ENCODE measurements at places on chromosomes 5 and 9. TPM values are rescaled to one million over a fixed set of nuclear protein-coding genes. Genes with fewer than 3 reads are reported as not detected.
A peak's percentile ranks its signal among the peaks of the same experiment; 100 is the strongest.

ACSL6 gene
- total RNA-seq = 3.3 TPM

- DNase-seq = no peak
These were observed 26.7 kb downstream of the ALDH7A1 start for GRCh38 chr5:126568206-126568755.

DNA sequence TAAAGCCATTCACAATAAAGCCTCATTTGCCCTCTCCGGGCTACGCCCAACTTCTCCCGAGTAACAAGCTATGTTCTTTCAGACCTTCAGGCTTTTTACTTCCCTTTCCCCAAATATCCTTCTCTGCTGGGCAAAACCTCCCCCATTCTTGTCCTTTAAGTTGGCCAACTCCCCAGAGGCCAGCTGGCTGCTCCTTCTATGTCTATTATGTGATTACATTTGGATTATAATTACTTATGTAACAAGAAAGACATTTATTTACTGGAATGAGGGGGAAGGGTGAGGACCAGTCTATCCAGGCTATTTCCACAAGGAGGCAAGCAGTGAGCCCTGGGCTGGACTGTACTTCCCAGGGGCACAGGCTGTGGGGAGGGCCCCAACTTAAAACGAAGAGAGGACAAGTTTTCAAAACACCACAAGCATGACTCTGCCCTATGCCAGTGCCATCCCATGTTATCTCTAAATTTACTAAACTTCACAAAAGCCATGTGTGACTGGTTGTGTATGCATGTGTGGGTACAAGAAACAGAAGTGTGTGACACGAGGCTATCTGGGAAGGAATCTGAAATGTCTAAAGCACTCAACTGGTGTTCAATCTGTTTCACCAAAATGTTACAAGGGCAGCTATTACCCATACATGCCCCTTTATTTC lies 84.5 kb downstream of the GNAQ start:
- no peak for DNase-seq

GRCh38 chr9:127142291-127142690 lies 19.9 kb upstream of the ANGPTL2 start:
- no peak for DNase-seq

- no peak for DNase-seq
These were observed 57.5 kb downstream of the TEX10 start for GRCh38 chr9:100295240-100295639.

GRCh38 chr5:19837536-19838174 lies 150.3 kb downstream of the CDH18 start:
- DNase-seq = no peak

DNA sequence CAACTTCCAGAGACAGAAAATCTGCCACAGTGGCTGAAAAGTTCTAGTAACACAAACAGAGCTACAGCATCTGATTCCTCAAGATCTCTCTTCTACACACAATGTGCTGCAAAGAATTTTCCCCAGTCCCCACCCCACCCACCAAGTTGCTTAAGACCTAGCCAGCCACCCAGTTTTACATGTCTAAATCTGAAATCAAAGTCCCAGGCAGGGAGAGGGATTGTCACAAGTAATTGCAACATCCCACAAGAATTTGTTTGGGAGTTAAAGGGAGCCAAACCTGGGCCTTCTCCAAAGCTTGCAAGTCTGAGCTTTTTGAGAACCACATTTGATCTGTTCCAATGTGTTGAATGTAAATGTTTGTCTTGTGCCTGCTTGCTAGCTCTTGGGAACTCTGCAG lies 15.5 kb downstream of the IGIP start:
- no peak for DNase-seq

DELE1 gene
- total RNA-seq = 57.4 TPM

GRCh38 chr5:34011536-34011935 lies 3.7 kb upstream of the AMACR start:
- no peak for DNase-seq

- peak; percentile 40 for DNase-seq
These were observed 127.5 kb upstream of the PANK3 start for GRCh38 chr5:168706655-168707069.

- DNase-seq = no peak
These were observed 402.7 kb upstream of the TNC start for GRCh38 chr9:115520646-115521045.

- DNase-seq = no peak
These were observed 14.5 kb upstream of the LPCAT1 start for GRCh38 chr5:1538276-1538675.

DNA sequence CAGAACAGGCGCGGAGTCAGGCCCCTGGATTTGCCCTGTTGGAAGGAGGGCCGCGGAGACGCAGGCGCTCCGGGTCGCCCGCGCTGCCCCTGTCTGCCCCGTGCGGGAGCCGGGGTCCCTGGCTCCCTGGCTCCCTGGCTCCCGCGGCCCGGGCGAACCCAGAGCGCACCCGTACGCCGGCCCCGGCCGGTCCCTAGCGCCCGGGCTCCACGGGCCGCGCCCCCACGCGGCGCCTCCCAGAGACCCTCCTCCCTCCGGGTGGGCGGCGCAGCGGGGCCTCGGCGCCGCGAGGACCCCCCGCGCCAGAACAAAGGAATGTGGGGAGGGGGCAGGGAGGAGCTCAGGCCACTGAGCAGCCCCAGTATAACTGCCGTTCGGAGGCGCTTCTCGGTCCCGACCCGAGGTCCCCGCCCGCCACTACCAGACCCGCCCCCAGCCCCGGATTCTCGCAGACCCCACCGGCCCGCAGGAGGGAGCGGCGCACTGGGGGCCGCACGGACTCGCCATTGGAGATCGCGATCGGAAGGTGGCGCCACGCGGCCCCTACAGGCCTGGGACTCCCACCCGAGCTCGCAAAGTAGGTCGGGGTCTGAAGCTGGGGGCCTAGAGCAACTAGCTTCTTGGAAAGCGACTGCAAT lies 2.4 kb downstream of the NFIL3 start:
- peak; percentile 46 for DNase-seq

- peak; percentile 39 for DNase-seq
These were observed 17.8 kb downstream of the LRRC8A start for GRCh38 chr9:128899566-128900322.

GRCh38 chr5:29037716-29038115 lies 1999.3 kb upstream of the CDH9 start:
- DNase-seq = no peak

DNA sequence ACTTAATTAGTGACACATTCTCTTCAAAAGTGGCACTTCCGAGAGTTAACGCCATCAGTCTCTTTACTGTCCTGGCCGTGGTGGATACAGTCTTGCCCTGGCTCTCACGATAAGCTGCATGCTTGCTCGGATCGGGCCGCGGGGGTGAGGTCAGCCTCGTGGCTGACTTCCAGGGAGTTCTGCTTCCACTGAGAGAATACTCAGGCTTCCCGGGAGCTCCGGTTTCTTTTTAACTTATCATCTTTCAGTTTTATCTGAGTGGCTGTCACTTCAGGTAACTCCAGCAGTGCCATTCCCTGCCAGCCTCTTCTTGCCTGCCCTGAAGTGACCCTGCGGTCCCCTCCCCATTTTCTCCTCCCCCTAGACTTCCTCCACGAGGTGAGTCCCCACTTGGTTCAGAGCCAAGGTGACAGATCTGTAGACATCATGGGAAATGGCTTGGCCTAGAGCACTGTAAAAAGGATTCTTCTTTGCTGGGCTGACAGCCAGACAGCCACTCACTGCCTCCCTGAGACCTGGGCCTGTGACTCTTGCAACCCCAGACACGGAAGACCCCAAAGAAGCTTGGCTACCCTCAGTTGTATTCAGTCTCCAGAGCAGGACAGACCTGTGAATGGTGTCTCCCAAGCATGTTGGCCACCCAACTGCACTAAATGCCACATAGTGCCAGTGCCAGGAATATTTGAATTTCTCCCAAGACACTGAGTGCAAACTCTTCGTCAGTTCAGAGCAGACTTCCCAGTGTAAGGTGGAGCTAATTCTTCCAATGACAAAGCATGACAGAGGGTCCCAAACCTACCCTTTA lies 95.1 kb downstream of the DAPK1 start:
- no peak for DNase-seq
